Activated T-cell treated with anti-CD3 and anti-CD28 coated beads for 48 hours (primary cell): ENCODE measurements at places on chromosomes 13 and 19.

GRCh38 chr13:25675060-25675459 is 303.3 kb downstream of the ATP8A2 start:
- no peak for DNase-seq

DNA sequence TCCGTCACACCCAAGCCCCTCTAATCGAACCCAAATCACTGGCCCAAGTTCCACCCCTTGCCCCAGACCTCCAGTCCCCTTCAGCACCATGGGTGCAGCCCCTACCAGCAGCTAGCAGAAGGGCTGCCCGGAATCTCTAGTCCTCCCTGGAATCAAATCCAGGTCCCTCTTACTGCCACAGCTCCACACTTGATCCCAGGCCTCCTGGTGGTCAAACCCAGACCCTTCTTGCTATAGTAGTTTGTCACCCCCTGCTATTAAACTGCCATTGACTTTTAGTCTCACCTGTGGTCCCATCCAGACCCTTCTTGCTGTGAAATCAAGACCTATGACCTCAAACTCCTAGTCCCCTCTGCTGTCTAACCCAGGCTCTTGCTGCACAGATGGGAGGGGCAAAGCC is 8.7 kb downstream of the HIPK4 start:
- DNase-seq, result no peak

- DNase-seq, result no peak
These were observed 121.6 kb upstream of the SGCG start for GRCh38 chr13:23059173-23059572.

DNA sequence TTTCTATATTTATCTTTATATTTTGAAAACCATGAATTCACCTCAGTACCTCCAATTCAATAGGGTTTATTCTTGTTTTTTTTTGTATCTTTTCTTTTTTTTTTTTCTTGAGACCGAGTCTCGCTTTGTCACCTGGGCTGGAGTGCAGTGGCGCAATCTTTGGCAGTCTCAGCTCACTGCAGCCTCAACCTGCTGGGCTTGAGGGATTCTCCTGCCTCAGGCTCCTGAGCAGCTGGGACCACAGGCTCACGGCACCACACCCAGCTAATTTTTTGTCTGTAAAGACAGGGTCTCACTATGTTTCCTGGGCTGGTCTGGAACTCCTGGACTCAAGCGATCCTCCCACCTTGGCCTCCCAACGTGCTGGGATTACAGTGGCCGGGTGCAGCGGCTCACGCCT is 23.1 kb upstream of the EVI5L start:
- no peak for DNase-seq

GRCh38 chr13:26558987-26559386 is 1.5 kb downstream of the WASF3 start:
- no peak for DNase-seq

DNA sequence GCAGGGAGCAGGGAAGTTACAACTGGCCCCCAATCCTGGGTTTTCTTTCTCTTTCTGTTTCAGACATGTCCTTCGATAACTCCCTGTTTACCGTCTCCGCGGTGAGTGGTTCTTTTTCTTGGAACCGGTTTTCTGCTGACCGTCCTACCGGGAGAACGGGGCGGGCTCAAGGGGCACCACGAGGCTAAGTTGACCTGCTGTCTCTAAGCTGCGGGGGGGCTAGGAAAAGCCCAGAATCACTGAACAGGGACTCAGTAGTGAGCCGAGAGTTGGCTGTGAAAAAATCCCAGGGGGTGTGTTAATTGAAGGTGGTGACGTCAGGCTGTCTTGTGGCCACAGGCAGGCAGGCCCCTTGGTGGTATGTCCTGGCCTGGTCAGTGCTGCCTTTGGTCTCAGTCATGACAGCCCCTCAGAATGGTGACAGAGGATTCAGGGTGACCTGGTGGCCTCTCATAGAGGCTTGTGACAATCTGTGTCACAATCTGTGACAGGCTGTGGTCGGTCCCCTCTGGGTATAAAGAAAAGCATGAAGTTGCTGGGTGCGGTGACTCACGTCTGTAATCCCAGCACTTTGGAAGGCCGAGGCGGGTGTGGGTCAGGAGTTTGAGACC is 8.1 kb upstream of the CARM1 start:
- no peak for DNase-seq

DNA sequence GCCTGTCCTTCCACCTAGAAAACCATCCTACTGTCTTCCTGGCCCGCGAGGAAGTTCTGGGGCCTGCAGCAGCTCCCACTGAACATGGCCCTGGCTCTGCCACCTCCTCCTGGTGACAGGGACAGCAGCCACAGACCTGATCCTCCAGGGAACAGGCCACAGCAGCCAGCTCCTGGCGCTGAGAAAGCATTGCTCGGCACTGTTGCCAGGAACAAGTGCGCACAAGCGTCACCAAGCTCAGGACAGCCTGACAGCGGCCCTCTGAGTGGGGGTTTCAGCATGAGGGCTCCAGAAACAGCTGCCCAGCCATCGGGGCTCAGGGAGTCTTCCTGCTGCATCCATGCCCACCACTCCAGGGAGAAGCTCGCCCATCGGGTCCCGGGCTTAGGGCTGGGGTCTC is 21.9 kb downstream of the AP3D1 start:
- no peak for DNase-seq

DNA sequence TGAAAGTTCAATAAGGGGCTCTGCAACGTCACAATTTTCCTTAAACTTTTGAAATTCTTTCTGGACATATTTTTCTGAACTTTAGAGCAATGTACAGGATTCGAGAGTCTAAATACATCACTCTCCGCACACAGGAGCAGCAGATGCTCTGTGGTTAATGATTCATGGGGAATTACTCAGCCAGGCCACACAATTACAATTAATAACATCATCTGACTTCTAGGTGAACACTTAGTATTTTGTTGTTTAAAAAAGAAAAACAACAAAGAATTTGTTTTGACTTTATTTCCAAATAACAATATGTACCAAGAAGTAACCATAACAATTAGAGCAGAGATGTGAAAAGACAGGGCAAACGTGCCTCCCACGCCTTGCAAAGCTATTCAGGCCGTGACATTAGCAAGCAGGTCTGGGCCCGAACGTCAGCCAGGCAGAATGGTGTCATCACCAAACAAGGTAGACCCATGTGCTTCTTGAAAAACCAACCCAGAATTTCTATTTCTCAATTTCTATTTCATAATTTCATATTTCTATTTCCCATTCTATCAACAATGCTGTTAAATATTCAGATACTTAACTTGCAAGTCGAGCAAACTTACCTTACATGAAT is 236.3 kb downstream of the COL4A1 start:
- DNase-seq, result no peak
